ENCODE measurements at places on chromosomes 1 and 21.
A peak's percentile ranks its signal among the peaks of the same experiment; 100 is the strongest.

DNA sequence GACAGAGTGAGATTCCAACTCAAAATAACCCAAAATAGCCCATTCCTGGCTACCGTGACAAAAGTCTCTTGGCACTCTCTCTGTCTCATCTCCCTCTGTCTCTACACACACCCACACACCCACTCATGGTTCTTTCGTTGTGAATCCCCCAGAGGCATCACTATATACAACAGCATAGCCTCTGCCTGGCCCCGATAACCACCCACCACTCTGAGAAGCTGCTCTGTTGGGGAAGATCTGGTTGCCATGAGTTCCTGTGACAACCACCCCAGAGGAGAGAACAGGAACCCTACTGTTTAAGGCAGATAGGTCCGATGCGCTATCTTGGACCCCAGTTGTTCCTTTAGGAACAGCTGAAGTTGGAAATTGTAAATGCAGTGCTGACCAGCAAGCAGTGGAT, 70.4 kb upstream of the LYST start:
- no peak for DNase-seq

DNA sequence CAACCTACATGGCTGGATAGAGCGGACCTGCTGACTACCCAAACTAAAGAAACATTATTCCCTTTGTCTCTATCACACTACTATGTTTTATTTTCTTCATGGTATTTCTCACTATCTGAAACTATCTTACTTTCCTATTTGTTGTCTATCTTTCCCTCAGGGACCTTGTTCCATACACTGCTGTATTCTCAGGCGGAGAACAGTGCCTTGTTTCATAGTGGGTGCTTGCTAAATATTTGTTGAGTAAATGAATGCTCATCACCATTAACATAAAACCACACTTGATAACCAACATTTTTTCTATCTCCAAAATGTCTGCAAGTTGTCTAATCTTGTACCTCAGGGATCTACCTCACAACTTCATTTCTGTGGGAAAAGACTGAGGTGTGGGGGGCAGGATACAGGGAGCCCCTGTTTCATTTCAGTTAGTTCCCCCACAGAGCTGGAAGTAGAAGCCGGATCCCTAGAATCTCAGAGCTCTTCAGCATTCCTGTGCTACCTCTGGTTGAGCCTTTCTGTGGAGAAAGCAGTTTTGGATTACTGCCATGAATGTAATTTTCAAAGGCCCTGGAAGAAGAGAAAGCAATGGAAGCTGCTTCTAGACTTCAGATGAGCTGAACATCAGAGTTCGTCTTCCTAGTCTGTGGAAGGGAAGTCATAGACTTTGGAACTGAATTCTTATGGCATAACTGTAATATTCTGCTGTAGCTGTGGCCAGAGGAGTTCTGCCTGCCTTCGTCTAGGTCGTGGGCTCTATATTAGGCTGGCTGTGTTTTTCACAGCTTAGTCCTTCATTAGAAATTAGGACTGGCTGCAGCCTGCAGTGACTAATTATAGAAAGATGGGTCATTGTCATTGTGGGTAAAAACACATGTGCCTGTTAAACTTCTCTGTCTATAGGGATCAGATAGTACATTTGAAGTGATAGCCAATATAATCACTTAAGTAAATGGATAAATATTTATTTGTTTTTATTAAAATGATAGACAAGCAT, 293.2 kb upstream of the SGIP1 start:
- DNase-seq: no peak

DNA sequence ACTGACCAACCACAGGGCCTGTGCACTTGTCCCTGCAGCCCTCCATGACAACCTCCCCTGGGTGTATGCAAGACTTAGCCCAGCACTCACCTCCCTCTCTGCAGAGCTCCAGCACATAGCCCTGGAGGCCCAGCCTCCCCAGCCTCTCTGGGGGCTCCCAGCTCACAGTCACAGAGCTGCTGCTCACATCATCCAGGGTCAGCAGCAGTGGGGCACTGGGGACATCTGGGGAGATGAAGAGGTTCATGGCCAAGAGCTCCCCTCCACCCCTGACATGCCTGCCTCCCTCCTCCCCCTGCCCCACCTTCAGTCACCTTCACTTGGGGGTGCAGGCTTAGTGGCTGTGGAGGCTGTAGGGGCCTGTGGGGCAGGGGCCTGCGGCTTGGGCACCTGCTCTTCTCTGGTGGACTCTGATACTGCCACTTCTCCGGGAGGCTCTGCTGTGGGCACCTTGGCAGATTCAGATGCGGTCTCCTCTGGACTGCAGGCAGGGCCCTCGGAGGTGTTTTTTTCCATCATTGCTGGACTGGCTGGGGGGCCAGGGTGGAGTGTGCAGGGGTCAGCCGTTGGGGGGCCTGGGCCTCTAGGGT, at the start of gene MYBPH:
TSS of gene MYBPH (minus strand) at position 590 of the 590 bp plus-strand sequence. CDS start at position 519, 71 bp downstream.
- no peak for DNase-seq

GRCh38 chr1:227388214-227389168, 70.2 kb upstream of the CDC42BPA start:
- no peak for DNase-seq

GRCh38 chr1:236888126-236888525, 93.0 kb downstream of the MTR start:
- no peak for DNase-seq

DNA sequence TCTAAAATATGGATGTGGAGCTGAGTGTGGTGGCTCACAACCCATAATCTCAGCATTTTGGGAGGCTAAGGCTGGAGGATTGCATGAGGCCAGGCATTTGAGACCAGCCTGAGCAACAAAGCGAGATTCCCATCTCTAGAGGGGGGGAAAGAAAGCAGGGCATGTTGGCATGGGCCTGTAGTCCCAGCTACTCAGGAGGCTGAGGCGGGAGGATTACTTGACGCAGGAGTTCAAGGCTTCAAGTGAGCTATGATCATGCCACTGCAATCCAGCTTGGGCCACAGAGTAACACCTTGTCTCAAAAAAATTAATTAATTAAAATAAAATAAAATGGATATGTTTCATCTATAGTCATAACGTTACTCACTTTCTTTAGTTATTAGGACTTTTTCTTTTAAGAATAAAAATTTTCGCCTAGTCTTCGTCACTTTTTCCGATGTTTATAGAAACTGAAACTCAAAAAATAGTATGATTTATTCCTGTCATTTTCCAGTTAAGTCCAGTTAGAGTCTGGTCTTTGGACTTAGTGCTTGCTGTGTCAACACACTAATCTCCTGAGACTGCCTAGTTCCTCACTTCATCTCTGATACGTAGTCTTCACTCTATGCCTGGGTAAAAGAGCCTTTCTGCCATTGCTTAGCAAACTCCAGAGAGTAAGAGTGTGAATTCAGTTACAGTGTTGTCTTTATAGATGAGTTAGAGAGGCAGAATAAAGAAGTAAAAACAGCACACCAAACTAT, 28.0 kb downstream of the IARS2 start:
- DNase-seq: no peak

DNA sequence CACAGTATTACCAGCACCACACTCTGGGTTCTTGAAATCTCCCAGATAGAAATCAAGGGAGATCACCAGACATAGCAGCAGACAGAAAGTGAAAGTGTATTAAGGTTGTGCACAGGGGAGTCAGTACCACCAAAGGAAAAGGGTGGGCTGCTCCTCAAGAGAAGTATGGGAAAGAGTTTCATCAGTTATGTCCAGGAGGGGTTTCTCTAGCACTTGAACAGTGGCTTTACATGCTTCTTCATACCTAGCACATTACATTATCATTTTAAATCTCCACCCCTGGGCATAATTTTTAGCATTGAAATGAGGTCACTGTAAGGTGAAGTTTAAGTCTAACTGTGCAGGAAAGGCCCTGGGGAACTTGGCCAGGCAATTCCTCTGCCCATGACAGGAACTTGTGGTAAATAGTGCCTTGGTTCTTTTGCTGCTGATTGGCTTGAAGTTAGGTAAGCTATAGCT, 601.0 kb downstream of the NUF2 start:
- no peak for DNase-seq

GRCh38 chr1:41802532-41803501, 115.9 kb downstream of the HIVEP3 start:
- DNase-seq: no peak

DNA sequence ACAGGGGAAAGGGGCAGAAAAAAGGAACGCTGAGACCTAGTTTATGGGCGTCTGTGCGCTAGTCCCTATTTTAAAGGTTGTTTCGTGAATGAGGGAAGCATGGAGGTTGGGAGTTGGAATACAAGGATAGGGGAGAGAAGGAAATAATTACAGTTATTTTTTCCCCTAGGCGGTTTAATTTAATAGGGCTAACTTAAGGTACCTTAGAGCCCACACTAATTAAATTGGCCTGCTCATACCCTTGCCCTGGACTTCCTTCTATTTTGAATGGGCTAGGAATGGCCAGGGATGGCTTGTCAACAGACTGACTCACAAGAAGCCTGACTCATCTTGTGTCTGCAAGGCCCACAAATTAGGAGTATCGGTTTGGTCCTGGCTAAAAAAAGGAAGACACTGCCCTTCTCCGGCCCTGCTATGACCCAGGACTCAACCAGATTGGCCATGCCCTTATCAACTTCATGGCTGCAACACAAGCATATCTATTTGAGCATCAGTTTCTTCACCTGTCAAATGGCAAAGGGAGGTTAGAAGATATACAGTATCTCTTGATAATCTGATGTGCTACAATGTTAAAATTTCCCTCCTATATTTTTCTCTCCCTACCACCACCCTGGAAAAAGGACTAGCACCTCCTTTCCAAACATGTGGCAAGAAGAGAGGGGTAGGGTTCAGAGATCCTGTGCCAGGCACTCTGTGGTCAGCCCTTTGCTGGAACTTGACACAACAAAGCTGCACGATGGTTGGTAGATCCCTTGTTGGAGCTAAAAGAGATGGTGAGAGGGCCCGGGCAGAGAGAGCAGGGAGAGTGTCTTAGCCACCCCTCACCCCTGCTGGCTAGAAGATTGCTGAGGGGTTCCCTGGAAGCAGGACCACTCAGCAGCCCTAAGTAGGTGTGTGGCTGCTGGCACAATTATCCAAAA, 2.2 kb upstream of the SSBP3 start:
- DNase-seq: peak; percentile 61

DNA sequence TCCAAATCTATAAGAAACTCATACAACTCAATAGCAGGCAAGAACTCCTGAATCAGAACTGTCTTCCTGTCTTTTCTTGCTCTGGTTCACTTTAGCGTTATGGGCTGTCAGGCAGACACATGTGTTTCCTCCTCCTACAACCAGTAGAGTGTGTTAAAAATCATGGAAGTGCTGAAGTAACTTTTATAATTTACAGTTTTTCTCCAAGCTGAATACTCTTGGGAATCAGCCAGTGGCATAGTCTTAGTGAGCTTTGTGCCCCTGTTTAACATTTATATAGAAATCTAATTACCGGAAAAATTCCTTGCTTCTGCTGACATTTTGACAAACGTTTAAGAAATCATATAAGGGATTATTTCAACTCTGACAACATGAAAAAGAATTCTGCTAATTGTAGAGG, 113.1 kb upstream of the RGS18 start:
- no peak for DNase-seq

DNA sequence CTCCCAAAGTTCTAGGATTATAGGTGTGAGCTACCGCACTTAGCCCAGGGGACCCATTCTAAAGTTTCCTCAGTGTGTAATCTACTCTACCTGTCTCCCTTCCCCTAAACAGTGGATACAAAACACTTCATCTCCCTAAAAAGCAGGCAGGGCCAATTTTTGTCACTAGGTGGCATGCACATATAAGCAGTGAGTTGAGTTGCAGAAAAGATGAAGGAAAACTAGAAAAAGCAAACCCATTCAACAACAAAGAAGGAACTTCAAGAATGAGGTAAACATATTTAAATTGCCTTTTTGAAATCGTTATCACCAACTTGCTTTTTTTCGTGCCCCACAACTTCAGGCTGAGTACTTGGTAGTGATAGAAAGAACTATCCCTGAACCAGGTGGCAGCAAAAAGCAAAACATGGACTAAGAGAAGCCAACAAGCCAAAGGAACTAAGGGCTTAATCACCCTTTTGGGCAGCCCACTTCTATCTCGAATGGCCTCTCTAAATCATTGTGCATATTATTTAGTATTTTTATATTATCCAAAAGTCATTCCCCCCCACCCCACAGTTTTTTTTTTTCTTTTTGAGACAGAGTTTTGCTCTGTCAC, 19.7 kb upstream of the ALDH9A1 start:
- DNase-seq: peak; percentile 48

GRCh38 chr21:36454093-36454531, 25.8 kb downstream of the CLDN14 start:
- no peak for DNase-seq

- no peak for DNase-seq
Observed at GRCh38 chr1:109361069-109361468, 36.6 kb downstream of the SORT1 start.

- peak; percentile 86 for DNase-seq
Observed at GRCh38 chr21:35294231-35294898, 245.3 kb upstream of the RUNX1 start.

- DNase-seq: no peak
Observed at GRCh38 chr1:67053535-67053784, 488 bp downstream of the SLC35D1 start.

- DNase-seq: no peak
Observed at GRCh38 chr1:12450090-12450755, 167.8 kb downstream of the DHRS3 start.

DNA sequence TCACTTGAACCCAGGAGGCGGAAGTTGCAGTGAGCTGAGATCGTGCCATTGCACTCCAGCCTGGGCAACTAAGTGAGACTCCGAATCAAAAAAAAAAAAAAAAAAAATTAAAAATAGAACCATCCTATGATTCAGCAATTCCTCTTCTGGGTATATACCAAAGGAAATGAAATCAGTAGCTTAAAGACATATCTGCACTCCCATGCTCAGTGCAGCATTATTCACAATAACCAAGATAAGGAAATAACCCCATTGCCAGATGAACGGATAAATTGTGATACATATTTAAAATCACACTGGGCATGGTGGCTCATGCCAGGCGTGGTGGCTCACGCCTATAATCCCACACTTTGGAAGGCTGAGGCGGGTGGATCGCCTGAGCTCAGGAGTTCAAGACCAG, 23.8 kb downstream of the ALDH9A1 start:
- no peak for DNase-seq

All from HCT116 (cell line).